ENCODE measurements at places on chromosomes 12 and 14.

GRCh38 chr12:124761871-124762270 is 101.8 kb downstream of the SCARB1 start:
- DNase-seq, result no peak

- no peak for DNase-seq
Measured at GRCh38 chr14:78405079-78405856, 235.1 kb downstream of the NRXN3 start.

- no peak for DNase-seq
Measured at GRCh38 chr12:39773266-39773665, 153.7 kb upstream of the ABCD2 start.

GRCh38 chr12:94147991-94148738 is at the start of gene PLXNC1:
Gene PLXNC1, plus strand, starts transcription at chr12:94148577. Its CDS starts 395 bp downstream, at chr12:94148972.
- peak; percentile 70 for DNase-seq

GRCh38 chr12:96516472-96517430 is 27.4 kb downstream of the CFAP54 start:
- peak; percentile 78 for DNase-seq

DNA sequence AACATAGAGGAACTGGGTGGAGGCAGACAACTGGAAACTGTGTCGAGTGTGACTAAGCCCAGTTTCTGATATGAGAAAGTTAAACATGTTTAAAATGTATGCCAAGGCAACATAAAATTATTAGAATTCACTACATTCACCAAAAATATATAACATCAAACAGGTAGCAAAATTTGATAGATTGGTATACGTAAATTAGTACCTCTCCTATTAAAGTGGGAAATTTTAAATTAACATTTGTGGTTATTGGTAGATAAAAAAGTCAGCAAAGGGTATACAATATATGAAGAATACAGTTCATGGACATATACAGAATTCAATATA is 53.0 kb downstream of the CCDC91 start:
- no peak for DNase-seq

Measured in T-cell (primary cell).